ENCODE measurements at places on chromosomes 2 and 18. TPM values are rescaled to one million over a fixed set of nuclear protein-coding genes. Genes with fewer than 3 reads are reported as not detected.

The GATA6 gene
- 2.9 TPM for total RNA-seq

- no peak for DNase-seq
Measured at GRCh38 chr2:80050246-80050645, 254.3 kb downstream of the LRRTM1 start.

- no peak for DNase-seq
Measured at GRCh38 chr2:199707593-199708185, 143.3 kb downstream of the FTCDNL1 start.

DNA sequence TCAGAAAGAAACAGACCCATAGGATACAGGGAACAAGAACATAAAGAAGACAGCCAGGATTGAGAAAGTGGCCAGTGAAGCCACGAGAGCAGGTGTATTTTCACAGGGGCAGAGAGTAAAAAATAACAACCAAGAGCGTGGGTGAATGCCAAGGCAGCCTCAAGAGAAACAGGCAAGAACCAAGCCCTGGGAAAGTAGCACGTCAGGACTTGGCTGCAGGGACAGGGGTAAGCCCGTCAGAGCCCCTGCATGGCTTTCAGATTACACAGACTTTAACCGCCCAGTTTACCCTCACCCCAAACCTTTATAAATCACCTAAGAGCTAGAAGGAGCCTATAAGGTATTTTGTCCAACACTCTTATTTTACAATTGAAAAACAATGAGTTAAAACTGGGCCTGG lies 43.7 kb downstream of the ARL4C start:
- DNase-seq: peak; percentile 72

All from bronchial epithelial cell (primary cell).